WTC11 (cell line): ENCODE measurements at places on chromosomes 5 and 9. TPM values are rescaled to one million over a fixed set of nuclear protein-coding genes. Genes with fewer than 3 reads are reported as not detected.

IRX1 gene
- 14.1 to 21.0 TPM (median 14.8 TPM) in 3 replicates for total RNA-seq

CYLC2 gene
- total RNA-seq: not detected in 3 replicates

GNAQ gene
- total RNA-seq: 48.6 to 55.5 TPM (median 50.4 TPM) in 3 replicates

CDH9 gene
- total RNA-seq: 0.07 to 0.48 TPM (median 0.21 TPM) in 3 replicates

HRCT1 gene
- 0.41 TPM in 1 of 3 replicates, not detected in the others for total RNA-seq

PRXL2C gene
- total RNA-seq: 5.5 to 7.5 TPM (median 6.5 TPM) in 3 replicates

NDUFAF2 gene
- total RNA-seq: 39.1 to 45.9 TPM (median 42.0 TPM) in 3 replicates

FNIP1 gene
- 17.2 to 20.0 TPM (median 19.0 TPM) in 3 replicates for total RNA-seq

ARSB gene
- 9.7 to 10.5 TPM (median 10.0 TPM) in 3 replicates for total RNA-seq

RNF183 gene
- 0.17 to 0.25 TPM (median 0.25 TPM) in 3 replicates for total RNA-seq

AHRR gene
- 4.5 to 9.7 TPM (median 7.0 TPM) in 3 replicates for total RNA-seq

SFXN1 gene
- total RNA-seq: 82.9 to 96.1 TPM (median 85.6 TPM) in 3 replicates

RNF208 gene
- total RNA-seq: 13.3 to 14.8 TPM (median 14.3 TPM) in 3 replicates

PTGER4 gene
- 0.92 to 3.1 TPM (median 0.96 TPM) in 3 replicates for total RNA-seq

FOXD4L5 gene
- 0.07 to 0.11 TPM in 2 of 3 replicates, not detected in the other for total RNA-seq

IRGM gene
- total RNA-seq: 0.30 to 0.31 TPM in 2 of 3 replicates, not detected in the other

ANKS6 gene
- total RNA-seq: 65.1 to 76.7 TPM (median 66.5 TPM) in 3 replicates

GPX8 gene
- total RNA-seq: 30.6 to 39.2 TPM (median 33.7 TPM) in 3 replicates

FAM174A gene
- total RNA-seq: 6.4 to 8.8 TPM (median 6.9 TPM) in 3 replicates

LMNB1 gene
- total RNA-seq: 220 to 233 TPM (median 223 TPM) in 3 replicates

ENHO gene
- total RNA-seq: 26.9 to 28.3 TPM (median 27.9 TPM) in 3 replicates

ANKRD18A gene
- total RNA-seq: 10.8 to 15.7 TPM (median 12.9 TPM) in 3 replicates

CD14 gene
- 0.27 to 0.63 TPM (median 0.53 TPM) in 3 replicates for total RNA-seq

MYOT gene
- total RNA-seq: not detected in 3 replicates

CNTNAP3B gene
- 1.2 to 2.8 TPM (median 2.0 TPM) in 3 replicates for total RNA-seq

OXCT1 gene
- total RNA-seq: 20.6 to 23.1 TPM (median 20.9 TPM) in 3 replicates

FAM193B gene
- 95.1 to 101 TPM (median 95.6 TPM) in 3 replicates for total RNA-seq

C5orf52 gene
- total RNA-seq: not detected in 3 replicates

TMOD1 gene
- 1.0 to 1.6 TPM (median 1.4 TPM) in 3 replicates for total RNA-seq
